Smooth muscle cell of the coronary artery (primary cell): ENCODE measurements at places on chromosomes 12 and 14. TPM values are rescaled to one million over a fixed set of nuclear protein-coding genes. Genes with fewer than 3 reads are reported as not detected.

The ANKRD33 gene
- total RNA-seq = 0.23 TPM in 1 of 2 replicates, not detected in the other

The PROX2 gene
- not detected in 2 replicates for total RNA-seq

The FBRSL1 gene
- total RNA-seq = 0.47 and 1.4 TPM in 2 replicates

The DNAJC22 gene
- total RNA-seq = under 0.01 and 5.9 TPM in 2 replicates

The LRP1-AS gene
- not detected in 2 replicates for total RNA-seq

The OR8S1 gene
- not detected in 2 replicates for total RNA-seq

The PLEK2 gene
- total RNA-seq = 2.0 and 18.6 TPM in 2 replicates

The AICDA gene
- 0.08 TPM in 1 of 2 replicates, not detected in the other for total RNA-seq

The GPATCH2L gene
- 53.1 and 73.5 TPM in 2 replicates for total RNA-seq

The NAA30 gene
- total RNA-seq = 9.5 and 11.3 TPM in 2 replicates
